Sigmoid colon (tissue), 7 donors: ENCODE measurements at places on chromosomes 12 and 14.

GRCh38 chr12:45743247-45743646 lies 13.7 kb downstream of the ARID2 start:
- no peak for DNase-seq

DNA sequence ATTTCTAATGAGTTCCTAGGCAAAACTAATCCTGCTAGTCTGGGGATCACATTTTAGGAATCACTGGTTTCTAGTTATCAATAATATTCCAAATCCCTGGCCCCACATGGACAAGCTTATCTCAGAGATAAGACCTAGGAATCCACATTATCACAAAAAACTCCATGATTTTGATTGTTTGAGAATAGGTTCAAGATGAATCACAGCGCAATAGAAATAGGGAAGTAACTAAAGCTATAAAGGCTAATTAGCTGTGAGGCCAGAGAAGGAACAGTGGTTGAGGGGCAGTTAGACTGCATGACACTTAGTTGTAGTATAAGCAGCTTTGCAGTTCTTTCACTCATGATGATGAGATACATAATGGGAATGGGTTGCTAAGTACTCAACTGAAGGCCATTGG lies 13.1 kb upstream of the ATP5F1B start:
- DNase-seq = no peak

DNA sequence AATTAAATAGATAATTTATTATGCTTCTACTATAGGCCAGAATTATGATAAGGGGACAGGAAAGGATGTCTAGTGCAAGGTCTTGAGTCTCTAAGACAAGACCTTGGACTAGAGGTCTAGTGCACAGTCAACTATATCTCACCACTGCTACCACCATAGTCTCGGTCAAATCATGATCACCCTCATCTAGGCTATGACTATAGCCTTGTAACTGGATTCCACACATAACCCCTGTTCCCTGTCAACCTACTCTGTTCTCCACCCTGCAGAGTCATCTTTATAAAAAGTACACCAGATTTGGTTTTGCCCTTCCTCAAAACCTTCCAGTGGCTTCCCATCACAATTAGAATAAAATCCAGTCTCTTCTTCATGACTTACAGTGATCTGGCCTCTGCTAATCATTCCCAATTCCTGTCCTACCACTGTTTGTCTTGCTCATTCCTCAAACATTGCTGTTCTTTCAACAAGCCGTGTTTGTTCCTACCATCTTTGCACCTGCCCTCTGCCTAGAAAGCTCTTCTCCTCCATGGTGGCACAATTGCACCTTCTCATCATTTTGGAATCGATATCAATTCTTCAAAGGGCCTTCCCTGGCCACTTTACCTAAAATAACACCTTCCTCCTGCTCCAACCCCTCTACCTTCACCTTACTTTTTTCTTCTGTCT lies 169.4 kb downstream of the FOXN3 start:
- no peak for DNase-seq

- DNase-seq = no peak
Measured at GRCh38 chr14:73909681-73910080, 23.0 kb downstream of the ZNF410 start.
